ENCODE measurements at places on chromosomes 11 and 22.

- no peak for DNase-seq
Measured at GRCh38 chr11:92790926-92791616, 178.4 kb upstream of the MTNR1B start.

- DNase-seq: no peak
Measured at GRCh38 chr11:3674189-3674588, 3.0 kb upstream of the CHRNA10 start.

- DNase-seq: peak; percentile 44
Measured at GRCh38 chr11:10792385-10793068, 16.2 kb downstream of the EIF4G2 start.

GRCh38 chr11:113410414-113411135 lies 23.0 kb downstream of the ANKK1 start:
- DNase-seq: no peak

DNA sequence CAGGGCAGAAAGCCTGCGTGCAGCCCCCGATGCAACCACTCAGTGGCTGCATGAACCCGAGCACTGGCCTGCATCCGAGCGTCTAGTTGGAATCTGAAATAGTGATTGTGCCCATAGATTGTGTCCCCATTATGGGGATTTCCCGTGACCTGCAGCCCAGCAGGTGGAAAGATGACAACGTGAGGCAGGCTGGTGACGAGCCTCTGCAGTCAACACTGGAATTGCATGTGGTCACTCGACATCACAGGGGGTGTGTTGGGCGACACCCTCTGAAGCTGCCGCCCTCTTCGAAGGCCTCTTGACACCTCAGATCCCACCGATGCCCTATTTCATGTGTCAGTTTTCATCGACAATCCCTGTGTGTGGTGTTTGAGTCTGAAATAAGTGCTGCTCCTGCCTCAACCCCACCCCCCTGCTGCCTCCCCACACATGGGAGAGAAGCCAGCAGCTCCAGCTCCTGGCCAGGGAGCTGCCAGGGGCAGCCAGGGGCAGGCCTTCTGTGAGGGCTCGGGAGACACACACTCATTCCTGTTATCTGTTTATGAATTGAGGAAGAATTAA lies 172.0 kb upstream of the B3GAT1 start:
- DNase-seq: no peak

Data from SHP77 (cell line).